NCI-H748 treated with DMSO at 0.1 percent for 48 hours (cell line): ENCODE measurements at places on chromosomes 6 and 20.
A peak's percentile ranks its signal among the peaks of the same experiment; 100 is the strongest.

DNA sequence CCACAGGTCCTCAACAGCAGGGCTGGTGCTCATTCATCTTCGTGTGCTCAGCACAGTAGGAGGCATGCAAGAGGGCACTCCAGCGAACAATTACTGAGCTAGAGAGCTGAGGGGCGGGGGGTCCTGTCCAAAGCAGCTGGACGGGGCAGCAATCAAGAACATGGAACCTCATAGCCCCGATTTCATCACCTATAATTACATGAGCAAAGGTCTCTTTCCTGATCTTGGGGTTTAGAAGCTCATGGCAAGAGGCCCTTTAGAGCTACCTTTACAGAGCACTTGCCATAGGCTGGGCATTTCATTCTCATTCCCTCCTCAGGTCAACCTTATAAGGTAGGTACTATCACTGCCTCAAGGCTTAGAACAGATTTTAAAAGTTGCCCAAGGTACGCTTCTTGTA lies 10.4 kb downstream of the MOCS1 start:
- DNase-seq, result no peak

DNA sequence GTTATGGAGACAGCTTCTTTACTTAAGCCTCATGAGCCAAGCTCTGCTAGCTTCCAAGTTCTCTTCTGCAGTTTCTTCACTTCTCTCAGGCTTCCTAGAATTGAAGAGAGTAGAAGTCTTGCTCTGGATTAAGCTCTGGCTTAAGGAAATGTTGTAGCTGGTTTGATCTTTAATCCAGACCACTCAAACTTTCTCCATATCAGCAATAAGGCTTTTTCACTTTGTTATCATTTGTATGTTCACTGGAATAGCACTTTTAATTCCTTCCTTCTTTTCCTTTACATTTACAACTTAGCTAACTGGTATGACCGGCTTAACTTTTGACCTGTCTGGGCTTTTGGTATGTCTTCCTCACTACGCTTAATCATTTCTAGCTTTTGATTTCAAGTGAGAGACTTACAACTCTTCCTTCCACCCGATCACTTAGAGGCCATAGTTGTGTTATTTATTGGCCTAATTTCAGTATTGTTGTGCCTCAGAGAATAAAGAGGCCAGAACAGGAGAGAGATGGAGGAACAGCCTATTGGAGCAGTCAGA lies 236.6 kb upstream of the BMP2 start:
- no peak for DNase-seq

DNA sequence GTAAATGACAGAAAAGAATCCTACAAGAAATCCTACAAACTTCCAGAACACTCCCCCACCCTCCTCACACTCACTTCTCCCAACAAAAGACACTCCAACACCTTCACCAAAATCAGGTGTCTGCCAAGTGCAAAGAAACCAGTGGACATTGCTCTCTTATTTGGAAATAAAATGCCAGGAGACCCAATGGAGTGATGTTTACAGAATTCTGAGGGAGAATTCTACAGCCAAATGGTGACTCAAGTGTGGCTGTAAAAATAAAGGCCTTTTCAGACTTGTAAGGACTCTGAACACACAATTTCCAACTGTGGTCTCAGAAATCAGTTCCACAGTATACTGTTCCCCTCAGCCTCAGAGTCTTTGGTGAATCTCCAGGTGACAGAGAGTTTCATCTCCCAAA lies 109.6 kb upstream of the CARMIL1 start:
- DNase-seq, result no peak

DNA sequence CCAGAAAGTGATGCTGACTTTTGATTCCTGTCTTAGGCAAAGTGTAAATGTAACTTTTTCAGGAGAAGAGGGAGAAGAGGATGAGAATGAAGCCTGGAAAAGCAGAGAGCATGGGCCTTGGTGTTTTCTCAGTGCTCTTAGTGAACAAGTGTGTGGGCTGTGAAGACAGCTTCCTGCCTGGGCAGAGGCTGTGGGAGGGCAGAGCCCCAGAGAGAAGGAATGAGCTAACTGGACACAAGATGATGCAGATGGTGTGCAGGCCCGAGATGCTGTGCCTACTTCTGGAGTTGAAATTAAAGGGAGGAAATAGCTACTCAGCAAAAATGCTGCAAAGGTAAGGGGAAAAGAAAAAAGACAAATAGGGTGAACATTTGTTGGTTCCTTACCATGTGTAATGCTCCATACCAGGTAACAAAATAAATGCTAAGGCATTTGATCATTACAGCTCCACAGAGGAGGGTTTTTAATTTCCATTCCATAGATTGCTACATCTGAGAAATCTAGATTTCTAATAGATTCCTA lies 87.0 kb upstream of the CEP162 start:
- no peak for DNase-seq

DNA sequence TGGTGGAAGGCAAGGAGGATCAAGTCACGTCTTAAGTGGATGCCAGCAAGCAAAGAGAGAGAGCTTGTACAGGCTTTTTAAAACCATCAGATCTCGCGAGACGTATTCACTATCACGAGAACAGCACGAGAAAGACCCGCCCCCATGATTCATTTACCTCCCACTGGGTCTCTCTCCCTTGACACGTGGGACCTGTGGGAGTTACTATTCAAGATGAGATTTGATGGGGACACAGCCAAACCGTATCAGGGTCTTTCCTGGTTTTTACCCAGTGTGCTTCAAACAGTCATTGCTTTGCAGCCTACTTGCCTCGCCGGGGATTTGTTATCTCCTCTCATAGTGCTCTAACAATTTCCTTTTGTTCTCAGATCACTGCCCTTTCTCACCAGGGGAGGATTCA lies 108.2 kb downstream of the UST start:
- DNase-seq, result peak; percentile 16

DNA sequence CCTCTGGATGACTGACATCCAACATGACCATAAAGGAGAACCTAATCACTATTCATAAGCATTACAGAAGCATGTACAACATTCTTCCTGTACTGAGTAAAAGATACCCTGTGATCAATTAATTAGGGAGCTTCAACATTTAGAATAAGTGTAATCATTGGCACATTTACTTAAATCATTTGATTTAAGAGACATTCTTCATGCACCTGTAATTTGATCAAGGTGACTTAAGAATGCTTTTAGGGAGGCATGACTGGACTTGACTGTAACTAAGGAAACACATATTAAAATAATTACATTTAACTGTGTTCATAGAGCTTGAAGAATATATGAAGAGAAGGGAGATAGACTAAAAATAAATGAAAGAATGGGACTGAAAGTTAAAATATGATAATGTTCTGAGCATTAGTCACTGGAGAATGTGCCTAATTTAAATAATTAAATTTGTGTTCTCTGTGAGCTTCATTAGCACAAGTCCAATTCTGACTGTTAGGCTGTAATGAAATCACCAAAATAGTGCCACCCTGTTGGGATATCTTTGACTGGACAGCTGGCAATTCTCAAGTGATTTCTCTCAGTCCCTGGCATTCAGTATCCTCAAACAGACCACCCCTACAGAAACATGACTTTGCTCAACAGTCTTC lies 295.5 kb upstream of the ADGRB3 start:
- DNase-seq, result no peak

GRCh38 chr6:150732765-150733539 lies 132.6 kb upstream of the MTHFD1L start:
- no peak for DNase-seq

GRCh38 chr20:38973645-38974044 lies 11.5 kb downstream of the DHX35 start:
- no peak for DNase-seq

GRCh38 chr20:51609251-51609650 lies 66.7 kb upstream of the NFATC2 start:
- no peak for DNase-seq

GRCh38 chr20:32753731-32754130 lies 8.5 kb upstream of the DNMT3B start:
- DNase-seq, result no peak

DNA sequence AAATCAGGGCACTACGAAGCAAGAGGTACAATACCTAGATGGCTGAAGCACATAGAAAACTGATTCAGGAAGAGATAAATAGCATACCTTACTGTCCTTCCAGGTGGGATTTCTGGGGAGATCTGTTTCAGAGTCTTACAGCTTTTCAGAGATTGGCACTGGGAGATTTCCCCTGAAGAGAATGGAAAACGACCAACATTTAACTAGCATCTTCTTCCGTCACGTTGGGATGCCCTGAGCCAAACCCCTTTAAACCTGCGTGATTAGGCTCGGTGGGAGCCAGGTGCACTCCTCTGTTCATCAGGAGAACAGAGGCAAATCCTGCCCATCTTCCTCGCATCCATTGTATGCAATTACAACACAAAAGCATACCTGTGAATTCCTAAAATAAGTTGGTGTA lies 614.5 kb downstream of the HDGFL1 start:
- DNase-seq, result no peak

DNA sequence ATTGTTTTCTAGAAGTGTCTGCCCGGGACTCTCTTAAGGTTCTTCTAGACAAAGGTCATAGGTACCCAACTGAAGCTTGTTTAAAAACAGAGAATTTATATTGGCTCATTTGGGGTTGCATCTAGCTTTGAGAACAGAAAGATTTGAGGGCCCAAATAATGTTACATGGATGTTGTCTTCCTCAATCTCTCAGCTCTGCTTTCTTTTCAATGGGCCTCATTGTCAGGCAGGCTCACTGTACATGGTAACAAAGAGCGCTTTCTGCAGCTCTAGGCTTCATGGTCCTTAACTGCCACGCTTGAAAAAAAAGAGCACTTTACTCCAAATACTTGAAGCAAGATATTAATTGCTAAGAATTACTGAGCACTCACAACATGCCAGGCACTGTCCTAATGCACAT lies 22.2 kb downstream of the NHLRC1 start:
- DNase-seq, result no peak

DNA sequence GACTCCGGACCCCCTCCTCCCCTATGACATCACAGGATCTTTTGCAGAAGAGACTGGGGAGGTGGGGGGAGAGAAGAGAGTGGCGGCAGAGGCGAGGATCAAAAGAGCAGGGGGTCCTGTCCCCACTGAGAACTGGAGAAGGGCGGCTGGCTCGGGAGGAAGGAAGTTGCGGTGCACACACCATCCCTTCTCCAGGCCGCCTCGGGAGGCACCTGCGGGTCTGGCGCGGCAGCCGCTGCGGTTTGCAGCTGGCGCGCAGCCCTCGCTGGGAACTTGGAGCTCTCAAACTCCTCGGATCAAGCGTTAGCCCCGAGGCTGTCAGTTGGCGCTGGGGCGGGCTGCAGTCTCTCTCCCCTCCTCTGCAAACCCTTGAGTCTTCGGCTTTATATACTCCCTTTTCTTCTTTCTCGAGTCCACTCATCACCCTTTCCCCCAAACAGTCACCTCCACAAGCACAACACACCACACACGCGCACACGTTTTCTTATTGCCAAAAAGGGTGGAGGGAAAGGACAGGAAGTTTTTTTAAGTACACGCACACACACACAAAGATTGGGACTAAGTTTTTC lies 180.7 kb downstream of the TBXT start:
- no peak for DNase-seq

GRCh38 chr6:50112981-50113857 lies 63.5 kb upstream of the DEFB112 start:
- DNase-seq, result no peak

- DNase-seq, result no peak
Observed at GRCh38 chr6:4902363-4902762, 101.5 kb downstream of the RPP40 start.

- DNase-seq, result no peak
Observed at GRCh38 chr6:165456286-165456685, 146.9 kb upstream of the C6orf118 start.

DNA sequence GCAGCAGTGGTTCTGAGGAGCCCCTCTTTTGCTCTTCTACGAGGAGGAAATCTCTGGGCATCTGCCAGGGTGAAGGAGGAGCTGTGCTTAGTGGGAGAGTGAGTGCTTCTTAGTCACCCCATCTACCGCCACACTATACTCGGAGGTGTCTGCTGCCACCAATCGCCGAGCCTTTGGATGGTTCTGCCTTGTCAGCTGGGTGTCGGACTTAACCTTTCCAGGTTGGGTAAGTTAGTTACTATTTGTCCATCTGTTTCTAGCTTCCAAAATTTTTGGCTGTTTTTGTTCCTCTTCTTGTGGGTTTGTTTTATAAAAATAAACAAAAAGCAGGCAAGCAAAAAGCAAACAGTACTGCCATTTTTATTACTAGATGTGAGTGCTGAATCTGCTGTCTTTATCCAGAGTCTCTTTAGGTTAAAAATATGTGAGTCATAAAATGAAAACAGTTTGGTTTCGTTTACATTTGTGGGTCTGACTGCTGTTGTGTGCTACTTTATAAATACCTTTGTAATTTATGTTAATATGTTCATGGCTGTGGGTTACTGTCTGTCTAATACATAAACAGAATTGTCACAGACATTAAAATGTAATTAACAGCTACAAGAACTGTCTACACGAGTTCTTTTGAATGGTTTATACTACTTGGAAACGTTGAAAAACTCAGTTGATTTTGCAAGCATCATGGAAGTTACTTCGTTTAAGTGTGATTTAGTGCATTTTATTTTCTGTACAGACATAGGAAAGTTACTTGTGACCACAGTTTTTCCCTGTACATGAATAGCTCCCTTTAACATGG lies 89.2 kb downstream of the ARID1B start:
- no peak for DNase-seq

DNA sequence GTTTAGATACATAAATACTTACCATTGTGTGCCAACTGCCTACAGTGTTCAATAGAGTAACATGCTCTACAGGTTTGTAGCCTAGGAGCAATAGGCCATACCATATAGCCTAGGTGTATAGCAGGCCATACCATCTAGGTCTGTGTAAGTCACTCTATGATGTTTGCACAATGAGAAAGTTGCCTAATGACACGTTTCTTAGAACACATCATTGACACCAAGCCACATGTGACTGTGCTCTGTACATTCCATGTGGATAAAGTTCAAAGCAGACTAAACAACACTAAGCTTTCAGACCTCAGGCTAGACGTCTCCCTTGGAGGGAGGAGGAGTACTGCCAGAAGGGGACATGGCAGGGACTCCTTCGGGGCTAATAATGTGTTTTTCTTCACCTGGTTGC lies 93.6 kb downstream of the KIF16B start:
- no peak for DNase-seq

DNA sequence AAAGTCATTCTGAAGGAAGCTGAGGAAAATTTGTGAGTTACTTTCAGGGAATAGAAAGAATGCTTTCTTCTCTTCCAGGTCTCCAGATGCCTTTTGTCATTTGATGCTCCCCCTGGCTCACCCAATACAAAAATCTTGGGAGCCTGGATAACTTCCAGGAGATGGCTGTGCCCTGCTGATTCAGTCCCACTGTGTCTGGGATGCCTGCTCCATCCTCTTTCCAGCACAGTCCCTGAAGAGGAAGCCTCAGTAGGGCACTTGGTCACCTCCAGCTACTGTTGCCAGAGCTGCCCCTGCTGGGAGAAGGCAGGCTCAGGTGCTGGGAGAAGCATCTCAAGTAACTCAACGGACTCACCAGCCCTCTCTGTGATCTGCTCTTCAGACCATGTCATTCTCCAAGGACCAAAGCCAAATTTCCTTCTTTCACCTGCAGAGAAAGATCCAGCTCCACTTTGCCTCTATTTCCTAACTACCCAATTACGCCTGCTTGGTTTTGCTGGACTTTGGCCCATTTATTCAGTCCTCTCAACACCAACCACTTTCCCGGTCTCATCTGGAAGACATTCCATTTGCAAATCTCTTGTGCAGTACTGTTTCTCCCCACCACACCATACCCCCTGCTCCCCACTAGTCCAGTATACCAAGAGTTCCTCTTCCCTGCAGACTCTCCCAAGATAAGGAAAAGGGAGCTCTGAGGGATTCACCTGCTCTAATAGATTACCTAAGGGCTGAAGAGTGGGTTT lies 53.3 kb downstream of the SLC23A2 start:
- no peak for DNase-seq

- peak; percentile 34 for DNase-seq
Observed at GRCh38 chr6:37566111-37566949, 66.6 kb upstream of the CCDC167 start.

GRCh38 chr6:82083646-82084045 lies 163.9 kb downstream of the IBTK start:
- no peak for DNase-seq

- DNase-seq, result no peak
Observed at GRCh38 chr6:108714101-108714765, 134.0 kb upstream of the ARMC2 start.
